ENCODE measurements at places on chromosomes 3 and 15.

DNA sequence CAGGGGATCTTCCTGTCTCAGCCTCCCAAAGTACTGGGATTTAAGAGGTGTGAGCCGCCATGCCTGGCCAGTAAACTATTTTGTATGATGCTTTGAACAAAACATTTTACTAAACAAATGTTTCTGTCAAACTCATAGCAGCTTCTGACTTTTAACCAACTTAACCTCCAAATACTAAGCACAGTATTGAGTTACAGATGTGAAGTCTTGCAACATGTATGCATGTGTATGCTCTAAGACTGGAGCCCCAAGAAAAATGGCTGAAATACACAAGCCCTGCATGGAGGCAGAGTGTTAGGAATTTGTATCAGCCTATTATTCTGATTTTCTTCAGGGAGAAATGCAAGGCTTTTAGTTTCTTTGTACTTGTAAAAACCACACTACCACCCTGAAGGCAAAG, 137.1 kb downstream of the CBLB start:
- DNase-seq, result no peak

GRCh38 chr3:187570776-187571175, 99.4 kb downstream of the SST start:
- no peak for DNase-seq

DNA sequence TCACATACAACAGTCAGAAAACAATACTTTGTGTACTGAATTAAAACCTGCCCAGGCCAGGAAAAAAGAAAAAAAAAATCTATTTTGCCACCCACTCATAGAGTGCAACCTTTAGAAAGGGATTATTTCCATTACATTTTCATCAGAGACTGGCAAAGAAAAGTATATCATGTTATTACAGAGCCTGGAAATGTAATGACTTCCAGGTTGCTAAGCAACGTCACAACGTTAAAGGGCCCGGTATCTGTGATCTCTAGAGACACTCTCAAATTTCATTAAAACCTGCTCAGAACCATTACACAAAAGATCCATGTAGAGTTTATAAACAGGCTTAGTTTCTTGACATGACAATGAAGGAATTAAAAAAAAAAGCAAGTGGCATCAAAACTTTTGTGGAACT, 170.5 kb downstream of the CTNNB1 start:
- DNase-seq, result no peak

DNA sequence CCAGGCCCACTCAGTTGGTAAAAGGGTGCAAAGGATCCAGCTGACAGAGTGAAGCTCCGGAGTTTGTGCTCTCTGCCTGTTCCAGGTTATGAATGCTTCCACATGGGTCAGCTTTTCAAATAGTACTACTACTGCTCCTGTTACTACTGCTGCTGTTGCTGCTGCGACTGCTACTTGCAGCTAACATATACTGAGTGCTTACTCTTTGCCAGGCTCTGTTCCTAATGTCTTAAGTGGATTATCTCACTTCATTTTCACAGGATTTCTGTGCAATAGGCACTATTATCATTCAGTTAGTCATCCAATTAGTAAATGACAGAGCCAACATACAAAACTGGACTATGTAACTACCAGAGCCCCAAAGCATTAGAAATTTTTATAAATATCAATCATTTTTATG, 106.5 kb downstream of the IQCH start:
- no peak for DNase-seq

DNA sequence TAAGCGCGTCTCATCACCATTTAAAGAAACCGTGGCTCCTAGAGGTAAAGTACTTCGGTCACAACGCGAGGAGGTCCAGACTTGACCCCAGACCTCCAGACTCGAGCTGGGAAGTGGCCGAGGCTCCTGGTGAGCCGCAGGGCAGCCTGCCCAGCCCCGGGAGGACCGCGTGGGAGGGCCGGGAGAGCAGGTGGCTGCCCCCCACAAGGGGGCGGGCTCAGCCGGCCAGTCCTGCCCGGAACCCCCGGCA, at the start of gene SLC27A2:
Gene SLC27A2 (plus strand): TSS at position 228 of the 250 bp plus-strand sequence. CDS start 232 bp downstream, outside the sequence.
- DNase-seq, result peak; percentile 34

DNA sequence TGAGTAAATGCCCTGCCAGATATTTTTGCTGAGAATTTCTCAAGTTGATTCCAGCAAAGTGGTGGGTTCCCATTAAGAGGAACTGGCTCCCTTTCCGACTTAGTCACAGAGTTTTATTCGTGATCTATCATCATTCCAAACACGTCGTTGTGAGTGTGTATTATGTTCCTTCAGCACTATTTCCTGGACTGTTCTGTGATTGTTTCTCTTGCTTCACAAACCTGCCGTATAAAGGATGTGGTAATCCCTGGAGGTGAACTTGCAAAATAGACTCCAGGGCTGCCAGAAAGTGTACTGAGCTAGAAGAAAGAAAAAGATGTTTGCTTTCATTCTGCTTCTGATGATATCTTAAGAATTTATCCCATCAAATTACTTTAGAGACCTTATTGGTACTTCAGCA, 14.5 kb upstream of the CAPN3 start:
- peak; percentile 60 for DNase-seq

GRCh38 chr15:73633991-73634495, 854 bp upstream of the NPTN start:
- peak; percentile 96 for DNase-seq

GRCh38 chr3:42497009-42497731, 5.3 kb upstream of the VIPR1 start:
- DNase-seq, result peak; percentile 88

DNA sequence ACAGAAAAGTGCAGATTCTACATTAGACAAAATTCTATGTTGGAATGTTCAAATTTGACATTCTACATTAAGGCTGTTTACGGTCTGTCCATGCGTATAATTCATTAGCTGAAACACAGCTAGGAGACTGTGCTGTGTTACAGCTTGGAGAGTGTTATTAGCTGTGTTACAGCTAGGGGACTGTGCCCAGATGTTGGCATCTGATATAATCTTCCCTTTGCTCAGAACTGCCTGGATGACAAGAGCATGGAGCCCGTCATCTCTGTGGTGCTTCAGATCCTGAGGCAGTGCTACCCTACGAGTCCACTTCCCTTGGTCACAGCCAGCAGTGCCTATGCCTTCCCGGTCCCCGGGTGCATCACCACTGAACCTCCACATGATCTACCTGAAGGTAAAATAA, 177.0 kb downstream of the AGBL1 start:
- no peak for DNase-seq

DNA sequence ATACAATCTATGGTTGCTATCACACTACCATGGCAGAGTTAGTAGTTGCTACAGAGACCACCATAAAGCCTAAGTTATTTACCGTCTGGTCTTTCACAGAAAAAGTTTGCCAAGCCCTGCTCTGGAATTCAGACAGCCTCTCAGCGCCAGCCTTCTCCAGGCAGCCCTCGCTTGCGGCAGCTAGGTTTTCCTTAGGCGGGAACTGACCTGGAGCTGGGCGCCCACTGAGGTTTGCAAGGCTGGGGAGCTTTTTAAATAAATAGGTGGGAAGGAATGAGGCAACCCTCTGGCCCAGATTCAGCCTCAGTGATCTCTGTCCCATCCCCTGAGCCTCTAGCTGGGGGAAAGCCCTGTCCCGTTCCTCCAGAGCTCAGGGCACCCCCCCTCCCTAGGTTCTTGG, 1.2 kb downstream of the CTSH start:
- DNase-seq, result no peak

DNA sequence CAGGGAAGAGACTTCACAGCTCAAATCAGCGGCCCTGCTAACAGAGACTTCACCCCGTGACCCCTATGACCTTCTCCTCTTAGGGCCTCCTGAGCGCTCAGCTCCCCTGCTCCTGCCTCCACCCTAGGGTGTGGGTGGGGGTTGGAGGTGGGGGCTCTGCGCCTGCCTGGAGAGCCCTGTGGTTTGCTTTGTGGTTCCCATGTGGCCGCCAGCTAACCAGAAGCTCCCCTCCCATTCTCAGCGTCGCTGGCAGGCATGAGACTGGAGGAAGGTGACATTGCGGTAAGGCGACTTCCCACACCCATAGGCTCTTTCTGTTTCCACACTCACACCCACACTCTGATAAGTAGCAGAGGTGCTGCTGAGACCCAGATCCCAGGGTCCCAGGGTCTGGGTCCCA, 27.6 kb downstream of the XYLB start:
- no peak for DNase-seq

DNA sequence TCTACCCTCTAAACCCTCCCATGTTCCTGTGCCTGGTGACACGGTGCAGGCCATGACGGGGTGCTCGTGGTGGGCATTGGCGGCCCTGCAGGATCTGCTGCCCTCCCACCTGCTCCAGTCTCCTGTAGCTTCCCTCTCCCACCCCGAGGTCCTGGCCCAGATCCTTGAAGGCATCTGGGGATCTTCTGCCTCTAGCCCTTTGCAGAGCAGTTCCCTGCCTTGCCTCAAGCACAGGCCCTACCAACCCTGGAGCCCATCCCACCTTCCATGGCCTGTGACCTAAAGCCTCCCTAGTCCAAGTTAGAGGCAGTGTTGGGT, 27.5 kb upstream of the SEC13 start:
- no peak for DNase-seq

Data from EL (cell line).